ENCODE measurements at places on chromosomes 12 and 14.

- DNase-seq = no peak
Measured at GRCh38 chr12:76024102-76024781, 7.3 kb downstream of the PHLDA1 start.

- no peak for DNase-seq
Measured at GRCh38 chr12:14825256-14825655, 11.3 kb upstream of the SMCO3 start.

DNA sequence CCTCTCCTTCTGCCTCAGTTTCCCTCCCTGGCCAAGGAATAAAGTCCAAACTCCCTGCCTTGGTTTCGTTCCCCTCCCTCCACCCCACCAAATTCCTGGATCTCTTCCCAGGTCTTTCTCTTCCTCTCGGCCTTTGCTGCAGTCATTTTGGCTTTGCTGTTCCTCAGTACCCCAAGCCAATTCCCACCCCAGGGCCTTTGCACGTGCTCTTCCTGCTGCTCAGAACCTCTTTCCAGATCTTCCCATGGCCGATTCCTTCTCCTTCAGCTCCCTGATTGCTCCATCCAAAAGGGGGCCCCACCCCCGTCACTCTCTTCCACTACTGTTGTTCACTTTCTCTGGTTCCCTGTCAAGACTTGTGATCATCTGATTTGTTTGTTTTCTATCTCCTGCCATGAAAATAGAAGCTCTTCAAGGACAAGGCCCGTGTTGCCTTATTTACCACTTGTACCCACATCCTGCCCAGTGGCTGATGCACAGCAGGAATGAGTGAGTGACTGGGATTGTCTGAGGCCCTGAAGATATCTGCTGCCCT is 3.1 kb downstream of the HNF1A start:
- DNase-seq = no peak

DNA sequence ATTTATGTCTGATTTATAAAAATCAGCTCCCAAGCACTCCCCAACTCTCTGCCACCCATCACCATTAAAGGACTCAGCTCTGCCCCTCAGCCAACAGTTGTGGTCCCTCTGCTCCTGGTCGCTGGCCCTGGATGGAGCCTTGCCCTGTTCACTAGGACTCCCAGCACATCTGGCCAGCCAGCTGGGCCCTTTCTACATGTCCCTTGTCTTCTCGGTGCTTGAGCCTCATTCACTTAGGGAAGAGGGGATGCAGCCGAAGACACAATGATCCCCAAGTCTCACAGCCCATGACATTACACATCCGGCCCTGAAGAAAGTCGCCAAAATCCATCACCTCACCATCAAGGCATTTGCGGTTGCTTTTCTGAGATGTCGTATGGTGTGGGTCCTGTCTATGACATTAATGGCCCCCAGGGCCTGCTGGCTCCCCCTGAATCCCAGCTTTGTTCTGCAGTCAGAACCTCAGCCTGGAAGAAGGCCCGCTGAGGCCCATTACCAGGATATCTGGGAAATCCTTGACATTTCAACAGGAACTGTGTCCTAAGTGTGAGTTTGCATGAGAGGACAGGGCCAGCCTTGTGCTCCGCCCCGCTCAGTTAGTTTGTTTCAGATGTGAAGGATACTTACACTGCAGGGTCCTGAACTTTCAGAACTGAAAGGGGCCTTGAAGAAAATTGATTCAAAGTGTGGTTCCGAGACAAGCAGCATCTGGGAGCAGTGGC is 19.1 kb downstream of the TSPAN11 start:
- no peak for DNase-seq

GRCh38 chr14:93132472-93133065 is 16.8 kb upstream of the ITPK1 start:
- peak; percentile 52 for DNase-seq

DNA sequence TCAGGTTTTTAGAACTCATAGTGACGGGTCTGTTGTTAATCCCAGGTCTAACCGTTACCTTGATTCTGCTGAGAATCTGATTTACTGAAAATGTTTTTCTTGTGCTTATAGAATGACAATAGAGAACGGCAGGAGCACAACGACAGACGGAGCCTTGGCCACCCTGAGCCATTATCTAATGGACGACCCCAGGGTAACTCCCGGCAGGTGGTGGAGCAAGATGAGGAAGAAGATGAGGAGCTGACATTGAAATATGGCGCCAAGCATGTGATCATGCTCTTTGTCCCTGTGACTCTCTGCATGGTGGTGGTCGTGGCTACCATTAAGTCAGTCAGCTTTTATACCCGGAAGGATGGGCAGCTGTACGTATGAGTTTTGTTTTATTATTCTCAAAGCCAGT is 34.4 kb downstream of the PSEN1 start:
- no peak for DNase-seq

- no peak for DNase-seq
Measured at GRCh38 chr12:6548966-6549683, 6.7 kb downstream of the IFFO1 start.

DNA sequence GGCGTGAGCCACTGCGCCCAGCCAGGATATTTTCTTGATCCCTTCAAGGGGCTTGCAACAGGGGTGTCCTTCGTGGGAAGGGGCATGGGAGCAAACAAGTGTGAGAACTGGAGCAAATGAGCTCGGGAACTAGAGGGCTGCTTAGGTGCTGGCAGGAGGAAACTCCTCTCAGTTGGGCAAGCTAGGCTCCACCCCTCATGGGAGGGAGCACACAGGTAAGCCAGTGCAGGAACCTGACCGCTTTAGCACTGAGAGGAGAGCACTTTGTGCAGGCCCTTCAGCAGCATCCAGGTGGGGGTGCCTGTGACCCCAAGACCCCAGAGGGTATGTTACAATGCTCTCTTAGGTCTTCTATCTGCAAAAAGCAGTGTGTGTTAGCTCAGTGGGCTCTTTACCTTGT is 755.4 kb upstream of the MDGA2 start:
- DNase-seq = no peak

GRCh38 chr12:116136340-116136739 is 141.2 kb downstream of the MED13L start:
- DNase-seq = no peak

GRCh38 chr14:24368562-24369252 is 723 bp downstream of the NFATC4 start:
- DNase-seq = peak; percentile 95

- DNase-seq = no peak
Measured at GRCh38 chr14:75040507-75040906, 10.8 kb downstream of the MLH3 start.

DNA sequence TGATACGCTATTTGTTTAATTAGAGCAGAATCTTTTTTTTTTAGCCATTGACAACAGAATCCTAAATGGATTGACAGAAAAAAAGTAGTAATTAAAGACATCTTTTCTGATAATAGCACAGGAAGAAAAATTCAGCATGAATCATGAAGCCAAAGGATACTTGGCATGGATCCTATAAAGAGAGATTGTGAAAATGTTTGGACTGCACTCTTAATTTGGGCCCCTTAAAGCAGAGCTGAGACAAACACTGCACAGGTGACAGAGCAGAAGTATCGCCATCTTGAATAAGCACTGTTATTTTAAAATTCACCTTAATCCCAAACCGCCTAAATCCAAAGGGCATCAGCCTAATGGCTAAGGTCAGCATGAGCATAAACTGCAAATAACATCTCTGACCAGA is 48.8 kb upstream of the SEL1L start:
- DNase-seq = no peak

- no peak for DNase-seq
Measured at GRCh38 chr14:54659365-54659764, 92.4 kb downstream of the SAMD4A start.

DNA sequence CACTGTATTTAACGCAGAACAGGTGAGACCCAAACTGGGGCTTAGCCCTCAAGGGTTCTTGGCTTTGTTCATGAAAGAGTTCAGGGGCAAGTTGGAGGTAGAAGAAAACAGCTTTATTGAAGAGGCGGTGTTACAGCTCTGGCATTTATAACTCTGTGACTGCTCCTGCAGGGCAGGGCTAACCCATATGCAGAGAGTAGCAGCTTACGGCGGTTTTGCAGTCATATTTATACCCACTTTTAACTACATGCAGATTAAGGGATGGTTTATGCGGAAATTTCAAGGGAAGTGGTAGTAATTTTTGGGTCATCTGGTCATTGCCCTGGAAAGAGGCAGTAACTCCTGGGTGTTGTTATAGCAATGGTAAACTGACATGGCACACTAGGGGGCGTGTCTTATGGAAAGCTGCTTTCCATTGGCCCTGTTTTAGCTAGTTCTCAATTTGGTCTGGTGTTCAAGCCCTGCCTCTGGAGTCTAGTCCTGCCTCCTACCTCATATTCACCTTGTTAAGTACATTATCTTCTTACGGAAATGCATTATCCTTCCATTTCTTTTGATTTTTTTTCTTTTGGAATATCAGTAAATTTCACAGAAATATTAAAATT is 1.8 kb upstream of the IAPP start:
- no peak for DNase-seq

DNA sequence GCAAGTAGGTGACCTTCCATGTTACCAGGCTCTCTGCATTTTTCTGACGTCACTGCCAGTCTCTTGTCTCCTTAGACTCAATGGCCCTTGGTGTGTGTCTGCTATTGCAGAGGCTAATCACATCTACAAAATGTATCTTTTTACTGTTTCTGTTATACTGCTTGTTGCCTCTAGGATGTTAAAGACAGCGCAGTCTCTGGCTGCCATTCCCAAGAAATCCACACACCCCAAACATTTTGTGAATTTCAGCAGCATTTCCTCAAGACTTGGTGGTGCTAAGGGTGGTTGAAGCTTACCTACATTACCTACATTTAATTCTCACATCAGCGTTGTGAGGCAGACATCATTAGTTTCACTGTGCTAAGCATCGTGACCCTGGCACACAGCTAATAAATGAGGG is 87.2 kb downstream of the C12orf75 start:
- no peak for DNase-seq

DNA sequence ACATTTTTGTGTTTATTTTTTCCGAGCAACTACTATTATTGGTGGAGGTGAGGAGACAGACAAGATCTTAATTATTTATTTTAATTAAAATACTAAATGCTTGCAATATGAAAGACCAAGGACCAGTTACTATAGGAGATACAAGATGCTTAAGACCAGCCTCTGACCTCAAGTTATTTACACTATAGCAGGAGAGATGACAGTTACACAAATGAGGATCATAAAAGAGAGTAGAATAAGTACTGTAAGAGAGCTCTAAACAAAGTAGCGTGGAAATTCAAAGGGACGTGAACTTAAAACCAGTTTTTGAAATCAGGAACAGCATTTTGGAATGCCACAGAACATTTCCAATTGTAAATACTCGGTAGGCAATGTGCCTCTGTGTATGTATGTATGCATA is 128.0 kb upstream of the ATF1 start:
- no peak for DNase-seq

- DNase-seq = no peak
Measured at GRCh38 chr14:89214221-89214965, 202.6 kb downstream of the FOXN3 start.

DNA sequence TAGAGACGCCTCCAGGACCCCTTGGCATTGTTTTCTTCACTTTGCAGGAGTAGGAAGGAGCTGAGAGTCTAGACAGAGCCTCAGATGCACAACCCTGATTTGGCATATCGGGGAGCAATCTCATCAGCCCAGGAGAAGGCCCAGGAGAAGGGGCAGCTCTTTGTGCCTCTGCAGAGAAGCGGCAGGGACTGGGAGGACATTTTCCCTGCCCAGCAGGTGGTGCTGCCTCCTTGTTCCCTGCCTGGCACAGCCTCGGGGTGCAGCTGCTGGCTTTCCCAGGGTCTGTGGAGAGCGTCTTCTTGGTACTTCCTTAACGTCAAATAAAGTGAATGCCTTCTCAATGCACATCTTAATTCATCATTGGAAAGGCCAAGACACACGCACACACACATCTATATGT is 419.5 kb downstream of the TMEM121 start:
- no peak for DNase-seq

- DNase-seq = no peak
Measured at GRCh38 chr12:110677982-110678381, 10.9 kb downstream of the HVCN1 start.

DNA sequence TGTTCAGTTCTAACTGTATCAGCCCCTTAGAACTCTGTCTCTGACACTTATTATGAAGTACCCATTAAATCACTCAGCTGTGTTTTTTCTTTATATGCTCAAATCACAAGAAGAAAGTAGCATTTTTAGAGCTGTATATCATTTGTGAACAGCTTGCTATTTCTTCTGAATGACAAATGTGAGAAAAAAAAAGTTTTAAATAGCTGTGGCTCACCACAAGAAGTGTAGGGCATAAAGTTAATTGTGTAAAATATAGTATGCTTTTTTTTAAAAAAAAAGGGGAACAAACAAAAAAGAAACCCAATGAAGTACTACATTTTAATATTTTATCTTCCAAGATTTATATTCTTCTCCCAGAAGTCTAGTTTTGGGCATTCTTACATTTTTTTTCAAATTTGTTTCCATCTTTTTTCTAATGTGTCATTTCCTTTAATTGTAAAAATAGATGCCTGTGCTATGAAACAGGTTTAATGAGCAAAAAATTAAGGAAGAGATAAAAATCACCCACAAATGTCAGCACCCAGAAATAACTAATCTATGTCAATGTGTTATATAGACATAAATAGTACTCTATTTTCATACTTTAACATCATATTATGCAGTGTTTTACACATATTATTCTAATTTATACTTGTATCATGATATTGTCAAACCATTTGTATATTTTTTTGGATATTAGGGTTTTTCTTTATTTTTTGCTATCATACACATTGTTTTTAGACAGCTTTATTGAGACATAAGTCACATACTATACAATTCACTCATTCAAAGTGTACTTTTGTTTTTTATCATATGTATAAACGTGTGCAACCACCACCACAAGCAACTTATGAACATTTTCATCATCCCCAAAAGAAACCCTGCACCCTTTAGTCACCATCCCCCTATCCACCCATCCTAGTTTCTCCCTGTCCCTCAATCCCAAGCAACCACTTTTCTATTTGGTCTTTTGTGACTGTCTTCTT is 22.4 kb upstream of the LRRK2 start:
- no peak for DNase-seq

- DNase-seq = peak; percentile 54
Measured at GRCh38 chr12:2460051-2460670, 334.6 kb upstream of the FKBP4 start.

DNA sequence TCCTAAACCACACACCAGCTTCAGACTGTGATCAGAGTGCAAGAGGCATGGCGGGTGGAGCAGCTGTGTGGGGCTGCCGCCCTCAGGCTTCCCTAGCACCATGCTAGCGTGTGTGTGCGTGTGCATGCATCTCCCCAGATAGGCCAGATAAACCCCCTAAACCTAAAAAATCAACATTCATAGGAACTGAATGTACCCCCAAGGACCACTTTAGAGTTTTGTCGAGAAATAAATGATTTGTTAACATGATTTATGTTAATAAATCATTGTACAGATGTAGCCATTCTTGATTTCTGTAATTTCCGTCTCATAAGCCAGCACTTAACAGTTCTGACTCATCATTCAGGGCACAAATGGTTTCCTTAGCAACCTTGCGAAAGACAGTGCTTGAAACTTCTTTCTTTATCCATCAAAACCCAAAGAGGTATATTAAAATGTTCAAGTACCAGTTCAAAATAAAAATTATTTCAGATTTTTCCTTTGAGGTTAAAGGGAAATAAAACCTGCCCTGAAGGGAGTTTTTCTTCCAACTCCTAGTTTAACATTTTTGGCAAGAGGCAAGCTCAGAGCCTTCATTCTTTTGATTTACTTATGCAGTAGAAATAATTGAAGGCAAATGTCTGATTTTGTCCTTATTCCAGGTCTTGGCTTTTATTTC is 206.2 kb upstream of the RGS6 start:
- DNase-seq = no peak

- DNase-seq = no peak
Measured at GRCh38 chr14:64733899-64734298, 29.7 kb downstream of the PLEKHG3 start.

All from eye (tissue), 1 donor.